Calu3 (cell line): ENCODE measurements at places on chromosomes 13 and 19. TPM values are rescaled to one million over a fixed set of nuclear protein-coding genes. Genes with fewer than 3 reads are reported as not detected.

- no peak for DNase-seq
- H3K4me1 ChIP-seq, result no peaks in the 10 kb centered on the region
- no peaks in the 10 kb centered on the region for H3K36me3 ChIP-seq
- no peak overlapping the region for H3K4me3 ChIP-seq
Measured at GRCh38 chr19:53813996-53814395, 10.1 kb downstream of the NLRP12 start.

- no peak for DNase-seq
- no peaks in the 10 kb centered on the region for H3K4me1 ChIP-seq
- H3K36me3 ChIP-seq, result no peaks in the 10 kb centered on the region
- H3K4me3 ChIP-seq, result no peak overlapping the region
- H3K27me3 ChIP-seq, result no peaks in the 10 kb centered on the region
- no peak overlapping the region for H3K27ac ChIP-seq
Measured at GRCh38 chr19:28301463-28301862, 911.5 kb downstream of the UQCRFS1 start.

DNA sequence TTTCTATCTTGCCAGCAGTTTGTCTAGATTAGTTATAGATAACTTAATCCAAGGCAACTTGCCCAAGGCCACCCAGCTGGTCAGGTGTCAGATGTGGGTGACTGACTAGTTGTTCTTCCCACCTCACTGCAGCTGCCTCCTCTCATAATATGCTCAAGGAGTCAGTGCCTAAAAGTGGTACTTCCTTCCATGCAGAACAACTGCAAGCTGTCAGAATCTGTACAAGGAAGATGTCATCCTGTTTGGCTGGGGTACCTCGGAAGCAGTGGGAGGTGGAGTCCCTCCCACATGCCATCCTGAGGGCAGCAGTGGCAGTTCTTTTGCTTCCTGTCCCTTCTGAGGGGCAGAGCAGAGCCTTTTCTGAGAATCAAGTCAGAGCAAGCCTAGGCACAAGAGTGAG lies 193.2 kb upstream of the RFC3 start:
- no peaks in the 10 kb centered on the region for H3K36me3 ChIP-seq
- no peaks in the 10 kb centered on the region for H3K27me3 ChIP-seq
- H3K4me3 ChIP-seq, result no peak overlapping the region
- no peak overlapping the region for H3K27ac ChIP-seq

DNA sequence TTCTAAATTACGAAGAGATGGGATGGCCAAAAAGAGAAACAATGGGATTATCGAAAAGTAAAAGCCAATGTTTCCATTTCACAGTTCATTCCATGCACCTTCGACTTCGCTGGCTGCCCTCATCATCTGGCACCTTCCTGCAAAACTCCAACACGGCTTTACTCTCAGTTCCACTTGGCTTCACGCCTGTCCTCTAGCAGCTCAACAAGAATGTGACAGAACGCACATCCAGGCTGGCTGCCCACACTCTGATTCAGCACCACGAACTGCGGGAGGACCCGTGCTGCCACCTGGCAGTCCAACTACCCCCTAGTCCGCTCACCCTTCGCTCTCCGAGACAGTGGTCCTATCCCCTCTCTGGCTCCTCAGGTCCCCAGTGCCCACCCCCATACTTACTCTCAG lies 11.7 kb downstream of the ATP7B start:
- no peaks in the 10 kb centered on the region for H3K36me3 ChIP-seq
- peaks cover 34% of the 10 kb centered on the region for H3K4me1 ChIP-seq
- DNase-seq, result no peak

SHANK1 gene
- not detected in 2 replicates for total RNA-seq
